ENCODE measurements at places on chromosomes 1 and 21. TPM values are rescaled to one million over a fixed set of nuclear protein-coding genes. Genes with fewer than 3 reads are reported as not detected.

- peak overlapping the region; percentile 74 for H3K4me3 ChIP-seq
- H3K36me3 ChIP-seq = no peaks in the 10 kb centered on the region
- H3K27me3 ChIP-seq = no peaks in the 10 kb centered on the region
- H3K27ac ChIP-seq = peak overlapping the region; percentile 96
- peak; percentile 76 for DNase-seq
- peaks cover 46% of the 10 kb centered on the region for H3K4me1 ChIP-seq
Measured at GRCh38 chr1:225882694-225883615, 775 bp upstream of the TMEM63A start.

GRCh38 chr1:162391790-162392563, 10.4 kb downstream of the C1orf226 start:
- peak overlapping the region; percentile 20 for H3K27ac ChIP-seq
- no peaks in the 10 kb centered on the region for H3K27me3 ChIP-seq
- H3K4me1 ChIP-seq = peaks cover 8% of the 10 kb centered on the region
- no peak overlapping the region for H3K4me3 ChIP-seq
- no peaks in the 10 kb centered on the region for H3K36me3 ChIP-seq
- no peak for DNase-seq

GRCh38 chr1:58824753-58825389, 41.0 kb upstream of the JUN start:
- no peaks in the 10 kb centered on the region for H3K27me3 ChIP-seq
- no peaks in the 10 kb centered on the region for H3K36me3 ChIP-seq

DNA sequence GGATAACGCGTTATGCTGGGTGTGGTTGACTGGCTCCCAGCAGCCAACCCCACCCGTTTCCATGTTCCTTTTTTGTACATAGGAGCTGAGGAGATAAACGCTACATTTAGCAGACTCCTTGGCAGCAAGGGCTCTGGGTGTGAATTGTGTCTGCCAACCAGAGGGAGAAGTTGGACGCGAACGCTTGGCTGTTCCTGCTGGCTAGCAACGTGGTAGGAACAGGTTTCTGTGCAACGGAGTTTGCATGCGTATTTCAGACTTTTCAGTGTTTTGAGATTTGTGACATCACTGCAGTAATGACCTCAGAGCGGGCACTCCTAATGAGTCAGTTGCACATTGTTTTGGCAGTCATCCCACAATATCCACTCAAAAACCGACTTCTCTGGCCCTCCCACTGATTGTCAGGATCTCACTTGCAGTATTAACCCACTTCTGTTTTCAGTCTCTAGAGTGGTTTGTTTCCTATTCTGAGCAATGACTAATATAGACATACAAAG, 98.7 kb upstream of the RGS1 start:
- no peaks in the 10 kb centered on the region for H3K27me3 ChIP-seq
- no peak for DNase-seq
- no peaks in the 10 kb centered on the region for H3K36me3 ChIP-seq
- H3K4me3 ChIP-seq = no peak overlapping the region
- no peak overlapping the region for H3K27ac ChIP-seq

DNA sequence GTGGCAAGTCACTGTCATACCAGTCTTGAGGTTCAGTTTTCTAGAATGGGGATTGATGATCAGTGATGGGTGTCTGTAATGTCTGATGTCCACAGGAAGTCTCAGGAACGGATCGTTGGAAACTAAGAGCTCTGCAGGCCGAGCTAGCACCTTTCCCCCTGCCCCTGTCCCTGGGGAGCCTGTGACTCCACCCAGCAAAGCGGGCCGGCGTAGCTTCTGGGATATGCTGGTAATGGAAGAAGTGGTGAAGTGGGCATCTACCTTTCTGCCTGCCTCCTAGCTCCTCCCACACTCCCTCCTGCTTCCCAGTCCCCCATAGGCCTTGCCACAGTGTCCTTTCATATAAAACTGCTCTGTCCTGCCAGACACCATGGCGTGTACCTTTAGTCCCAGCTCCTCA, 13.4 kb downstream of the HYI start:
- H3K36me3 ChIP-seq = peaks cover 84% of the 10 kb centered on the region
- no peak overlapping the region for H3K4me3 ChIP-seq
- H3K27me3 ChIP-seq = no peaks in the 10 kb centered on the region
- H3K4me1 ChIP-seq = peaks cover 6% of the 10 kb centered on the region

C1orf21 gene
- 50.9 TPM for total RNA-seq

CACNA1S gene
- total RNA-seq = not detected

GRCh38 chr1:46811053-46811452, 12.2 kb downstream of the CYP4B1 start:
- no peaks in the 10 kb centered on the region for H3K27me3 ChIP-seq
- no peaks in the 10 kb centered on the region for H3K36me3 ChIP-seq
- no peak for DNase-seq
- H3K27ac ChIP-seq = no peak overlapping the region
- no peaks in the 10 kb centered on the region for H3K4me1 ChIP-seq

OLFML3 gene
- 2.9 TPM for total RNA-seq

KIF17 gene
- total RNA-seq = not detected

PFKFB2 gene
- 29.1 TPM for total RNA-seq

DNA sequence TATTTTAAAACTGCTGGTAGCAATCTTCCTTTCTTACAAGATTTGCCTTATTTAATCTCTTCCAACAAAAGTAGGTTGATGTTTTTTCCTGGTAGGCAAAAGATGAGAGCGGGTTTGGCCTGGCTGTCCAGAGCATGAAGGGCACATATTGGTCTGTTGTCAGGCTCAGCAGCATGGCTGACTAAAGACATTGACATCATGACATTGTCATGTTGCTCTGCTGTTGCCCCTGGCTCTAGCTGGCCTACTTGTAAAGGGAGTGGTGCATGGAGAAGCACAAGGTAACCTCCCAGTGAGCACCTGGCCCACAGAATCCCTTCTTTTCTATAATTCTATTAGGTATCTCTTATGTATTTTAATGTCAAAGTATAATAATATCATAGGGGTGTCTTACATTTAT, 23.6 kb downstream of the GNPAT start:
- no peaks in the 10 kb centered on the region for H3K4me1 ChIP-seq
- H3K4me3 ChIP-seq = no peak overlapping the region
- peaks cover 99% of the 10 kb centered on the region for H3K36me3 ChIP-seq
- H3K27ac ChIP-seq = no peak overlapping the region

- no peak overlapping the region for H3K27ac ChIP-seq
- H3K4me1 ChIP-seq = no peaks in the 10 kb centered on the region
- H3K4me3 ChIP-seq = no peak overlapping the region
- no peaks in the 10 kb centered on the region for H3K36me3 ChIP-seq
Measured at GRCh38 chr1:232508130-232508701, 121.7 kb downstream of the SIPA1L2 start.

- no peaks in the 10 kb centered on the region for H3K36me3 ChIP-seq
- DNase-seq = no peak
- H3K4me1 ChIP-seq = peaks cover 2% of the 10 kb centered on the region
- H3K27ac ChIP-seq = no peak overlapping the region
- no peaks in the 10 kb centered on the region for H3K27me3 ChIP-seq
- H3K4me3 ChIP-seq = no peak overlapping the region
Measured at GRCh38 chr1:30188999-30189398, 534.4 kb downstream of the MATN1 start.

DNA sequence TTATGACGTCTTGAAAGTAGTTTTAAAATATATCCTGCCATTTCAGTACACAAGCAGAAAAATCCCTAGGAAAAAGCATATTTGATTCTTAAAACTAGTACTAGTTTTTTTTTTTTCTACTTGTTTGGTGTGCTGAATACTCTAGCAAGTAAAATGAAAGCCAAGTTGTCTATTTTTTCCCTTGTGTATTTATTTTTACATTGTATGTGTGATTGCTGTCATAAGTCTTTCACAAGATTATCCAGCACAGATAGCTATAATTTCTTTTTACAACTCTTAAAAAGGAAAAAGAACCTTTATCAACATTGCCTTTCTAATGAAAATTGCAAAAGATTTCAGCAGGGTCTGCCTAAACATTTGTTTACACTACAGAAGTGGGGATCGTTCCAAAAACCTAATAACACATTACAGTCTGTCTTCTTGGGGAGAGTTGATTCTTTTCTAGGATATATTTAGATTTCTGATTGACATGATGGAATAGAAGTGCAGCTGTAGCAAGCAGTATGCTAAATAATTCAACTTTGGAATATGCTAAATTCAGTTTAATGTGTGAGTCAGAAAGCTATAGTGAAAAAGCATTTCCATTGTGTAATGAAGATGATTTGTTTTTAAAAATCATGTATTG, 2.5 kb downstream of the DR1 start:
- no peaks in the 10 kb centered on the region for H3K36me3 ChIP-seq
- DNase-seq = no peak
- H3K27me3 ChIP-seq = no peaks in the 10 kb centered on the region

GRCh38 chr1:181115368-181115684, 26.8 kb downstream of the IER5 start:
- H3K4me3 ChIP-seq = no peak overlapping the region
- no peak for DNase-seq
- no peak overlapping the region for H3K27ac ChIP-seq
- no peaks in the 10 kb centered on the region for H3K27me3 ChIP-seq

- no peaks in the 10 kb centered on the region for H3K4me1 ChIP-seq
- H3K4me3 ChIP-seq = no peak overlapping the region
- no peaks in the 10 kb centered on the region for H3K36me3 ChIP-seq
- DNase-seq = no peak
- no peaks in the 10 kb centered on the region for H3K27me3 ChIP-seq
Measured at GRCh38 chr1:119291611-119292206, 76.9 kb upstream of the HAO2 start.

- no peaks in the 10 kb centered on the region for H3K4me1 ChIP-seq
- no peaks in the 10 kb centered on the region for H3K36me3 ChIP-seq
- DNase-seq = no peak
- no peak overlapping the region for H3K4me3 ChIP-seq
- no peaks in the 10 kb centered on the region for H3K27me3 ChIP-seq
- no peak overlapping the region for H3K27ac ChIP-seq
Measured at GRCh38 chr1:57986432-57986831, 560.1 kb downstream of the OMA1 start.

DNA sequence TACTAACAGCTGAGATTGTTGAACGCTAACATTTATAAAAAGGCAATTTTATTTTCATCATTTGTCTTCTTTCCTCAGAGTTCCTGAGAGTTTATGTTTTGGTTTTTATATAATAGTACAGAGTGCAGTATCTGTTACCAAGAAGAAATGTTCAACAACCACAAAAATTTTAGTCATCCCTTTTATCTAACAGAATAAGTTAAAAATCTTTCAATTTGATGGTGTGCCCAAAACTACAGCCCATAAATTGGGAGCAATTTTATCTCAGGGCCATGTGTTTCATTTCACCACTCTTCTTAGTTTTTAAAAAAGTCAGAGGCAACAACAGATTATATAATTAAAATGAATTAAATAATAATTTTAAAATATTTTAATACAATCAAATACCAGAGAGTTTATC, 37.1 kb downstream of the NEXN start:
- H3K4me3 ChIP-seq = no peak overlapping the region
- no peaks in the 10 kb centered on the region for H3K27me3 ChIP-seq
- H3K27ac ChIP-seq = no peak overlapping the region
- DNase-seq = no peak
- H3K4me1 ChIP-seq = no peaks in the 10 kb centered on the region

GRCh38 chr21:27572696-27573095, 605.8 kb upstream of the ADAMTS5 start:
- H3K27ac ChIP-seq = no peak overlapping the region
- no peaks in the 10 kb centered on the region for H3K4me1 ChIP-seq
- no peaks in the 10 kb centered on the region for H3K27me3 ChIP-seq
- no peaks in the 10 kb centered on the region for H3K36me3 ChIP-seq

BEND5 gene
- 5.8 TPM for total RNA-seq

DNA sequence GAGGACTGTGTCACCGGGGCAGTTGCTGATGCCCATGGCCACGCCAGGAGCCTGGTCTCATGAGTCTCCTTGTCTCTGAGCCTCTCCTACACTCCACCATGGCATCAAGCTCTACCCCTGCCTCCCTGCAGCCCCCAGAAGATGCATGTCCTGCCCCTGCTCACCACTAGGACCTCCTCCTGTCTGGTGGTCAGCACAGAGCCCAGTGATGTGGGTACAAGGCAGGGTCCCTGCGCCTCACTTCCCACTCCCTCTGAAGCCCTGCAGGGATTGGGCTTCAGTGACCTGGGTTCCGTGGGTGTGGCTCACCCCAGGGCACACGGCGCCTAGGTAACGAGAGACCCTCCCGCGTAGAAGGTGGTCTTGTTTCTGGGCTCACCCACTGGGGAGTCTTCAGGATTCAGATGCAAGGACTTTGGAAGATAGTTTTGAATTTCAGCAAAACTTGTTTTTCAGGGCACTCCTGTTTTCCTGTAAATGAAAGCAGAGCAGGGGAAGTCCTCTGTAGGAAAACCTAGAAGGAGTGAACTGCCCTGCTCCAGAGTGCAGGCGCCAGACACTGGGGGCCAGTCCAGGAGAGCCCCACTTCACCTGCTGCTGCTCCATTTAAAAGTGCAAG, 2.8 kb downstream of the COL18A1 start:
- peaks cover 58% of the 10 kb centered on the region for H3K4me1 ChIP-seq
- no peak for DNase-seq
- H3K36me3 ChIP-seq = no peaks in the 10 kb centered on the region
- no peak overlapping the region for H3K27ac ChIP-seq
- H3K4me3 ChIP-seq = no peak overlapping the region

DNA sequence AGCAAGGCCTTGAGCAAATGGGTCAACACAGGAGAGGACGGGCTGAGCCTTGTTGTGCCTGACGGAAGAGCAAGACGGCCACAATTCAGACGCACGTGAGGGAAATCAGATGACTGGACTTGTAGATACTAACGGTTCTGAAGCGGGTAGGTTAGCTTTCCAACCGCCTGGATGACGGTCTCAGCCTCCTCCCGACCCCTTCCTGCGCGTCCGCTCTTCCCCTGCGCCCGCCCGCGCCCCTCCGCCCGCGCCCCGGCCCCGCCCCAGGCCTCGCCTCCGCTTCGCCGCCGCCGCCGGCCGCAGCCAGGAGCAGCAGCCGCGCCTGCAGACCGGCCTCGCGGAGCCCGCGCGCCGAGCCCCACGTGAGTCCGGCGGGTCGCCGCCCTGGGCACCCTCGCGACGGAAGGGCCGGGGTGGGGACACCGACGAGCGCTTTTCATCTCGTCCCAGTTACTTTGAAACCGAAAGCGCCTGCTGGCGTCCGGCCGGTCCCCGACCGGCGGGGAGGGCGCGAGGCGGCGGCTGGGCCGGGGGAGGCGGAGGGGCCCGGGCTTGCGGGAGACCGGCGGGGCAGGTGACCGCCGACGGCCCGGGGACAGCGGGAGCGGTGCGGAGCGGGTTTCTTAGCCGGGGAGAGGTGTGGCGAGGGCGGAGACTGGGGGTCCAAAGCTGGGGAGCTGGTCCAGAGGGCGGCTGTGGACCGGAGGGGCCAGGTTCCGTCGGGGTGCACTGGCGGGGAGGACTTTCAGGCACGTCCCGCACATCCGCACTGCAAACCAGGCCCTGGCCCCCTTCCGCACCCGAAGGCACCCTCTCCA, at the start of gene TRAF5:
Gene TRAF5 (plus strand): TSS at position 306 of the 818 bp plus-strand sequence. CDS start 26,407 bp downstream, outside the sequence.
- peak within 1 kb of the TSS; percentile 89 for H3K27ac ChIP-seq
- H3K27me3 ChIP-seq = no peaks in the 10 kb centered on the region
- H3K4me1 ChIP-seq = peaks cover 51% of the 10 kb centered on the region
- H3K4me3 ChIP-seq = peak within 1 kb of the TSS; percentile 82
- H3K36me3 ChIP-seq = no peaks in the 10 kb centered on the region

- no peaks in the 10 kb centered on the region for H3K36me3 ChIP-seq
- no peak for DNase-seq
- no peaks in the 10 kb centered on the region for H3K27me3 ChIP-seq
- no peak overlapping the region for H3K27ac ChIP-seq
Measured at GRCh38 chr1:229254910-229255541, 15.9 kb upstream of the RAB4A start.

KCNJ9 gene
- total RNA-seq = not detected

- H3K27ac ChIP-seq = no peak overlapping the region
- H3K27me3 ChIP-seq = no peaks in the 10 kb centered on the region
- no peak for DNase-seq
- no peaks in the 10 kb centered on the region for H3K4me1 ChIP-seq
- no peak overlapping the region for H3K4me3 ChIP-seq
- no peaks in the 10 kb centered on the region for H3K36me3 ChIP-seq
Measured at GRCh38 chr1:18322368-18323032, 158.2 kb upstream of the KLHDC7A start.
